ELF-1 (cell line): ENCODE measurements at places on chromosomes 5 and 9.

DNA sequence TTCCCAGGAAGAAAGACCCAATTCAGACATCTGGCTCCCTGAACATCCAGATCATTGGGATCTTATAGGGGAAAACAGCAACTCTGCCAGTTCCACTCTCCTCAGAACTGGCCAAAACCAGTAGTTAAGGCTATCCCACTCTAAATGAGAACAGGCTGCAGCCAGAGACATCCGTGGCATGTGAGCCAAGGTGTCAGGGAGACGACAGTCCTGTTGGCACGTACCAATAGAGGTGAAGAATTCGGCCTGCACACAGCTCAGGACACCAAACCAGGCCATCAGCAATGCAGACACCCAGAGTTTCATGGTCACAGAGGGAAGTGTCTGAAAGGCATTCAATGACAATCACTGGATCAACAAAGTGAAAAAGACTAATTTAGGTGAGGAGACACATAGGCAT, 9.3 kb downstream of the P4HA2 start:
- no peak for DNase-seq

- DNase-seq = no peak
These were observed 274.1 kb downstream of the PLK2 start for GRCh38 chr5:58185801-58186200.

DNA sequence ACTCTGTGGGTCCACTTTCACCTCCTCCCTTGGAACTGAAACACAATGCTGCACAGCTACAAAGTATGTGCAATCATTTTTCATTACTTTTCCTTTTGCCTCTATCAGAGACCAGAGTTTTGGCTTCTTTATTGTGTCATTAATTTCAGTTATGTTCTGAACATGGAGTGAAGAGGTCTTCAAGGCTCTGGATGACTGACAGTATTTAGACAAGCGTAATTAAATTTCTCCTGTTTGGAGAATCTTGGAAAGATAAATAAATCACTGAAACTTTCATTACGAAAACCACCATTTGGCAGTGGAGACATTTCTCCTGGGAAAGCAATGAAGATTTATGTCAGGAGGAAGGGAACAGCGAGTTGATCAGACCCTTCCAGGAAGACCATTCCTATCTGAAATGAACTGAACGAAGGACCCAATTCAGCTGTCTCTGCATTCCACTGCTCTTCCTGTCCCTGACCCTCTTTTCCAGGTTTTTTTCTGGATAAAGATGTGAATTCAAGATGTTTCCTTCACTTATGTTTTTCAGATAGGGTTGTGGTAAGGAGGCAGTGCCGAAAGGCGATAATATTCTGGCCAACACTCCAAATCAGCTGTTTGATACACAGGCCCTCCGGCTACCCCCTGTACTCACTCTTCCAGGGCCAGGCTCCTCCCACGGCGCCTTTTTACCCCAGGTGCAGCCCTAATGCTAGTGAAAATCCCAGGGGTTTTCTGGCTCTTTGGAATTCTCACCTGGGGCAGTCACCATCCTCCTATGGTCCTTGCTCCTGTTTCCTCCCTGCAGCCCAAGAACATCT, 77.2 kb upstream of the OSMR start:
- no peak for DNase-seq

GRCh38 chr5:173222466-173222865, 12.5 kb downstream of the NKX2-5 start:
- DNase-seq = no peak

GRCh38 chr9:88580961-88581360, 46.0 kb downstream of the NXNL2 start:
- DNase-seq = no peak

DNA sequence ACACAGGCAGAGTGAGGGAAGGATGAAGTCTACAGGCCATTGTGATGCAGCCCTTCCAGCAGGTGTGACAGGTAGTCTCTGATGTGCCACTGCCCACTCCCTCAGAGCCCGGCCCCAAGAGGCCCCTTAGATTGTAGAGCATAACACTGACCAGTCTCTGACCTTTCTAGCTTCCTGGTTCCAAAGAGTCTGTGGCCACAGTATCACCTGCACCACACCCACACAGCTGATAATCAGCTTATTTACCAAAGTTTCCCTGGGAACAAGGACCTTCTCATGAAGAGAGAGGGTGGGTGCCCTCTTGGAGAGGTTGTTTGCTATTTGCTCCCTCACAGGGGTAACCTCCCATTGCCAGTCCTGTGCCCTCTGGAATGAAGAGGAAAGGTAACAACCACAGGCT, 11.0 kb upstream of the ACER2 start:
- no peak for DNase-seq

DNA sequence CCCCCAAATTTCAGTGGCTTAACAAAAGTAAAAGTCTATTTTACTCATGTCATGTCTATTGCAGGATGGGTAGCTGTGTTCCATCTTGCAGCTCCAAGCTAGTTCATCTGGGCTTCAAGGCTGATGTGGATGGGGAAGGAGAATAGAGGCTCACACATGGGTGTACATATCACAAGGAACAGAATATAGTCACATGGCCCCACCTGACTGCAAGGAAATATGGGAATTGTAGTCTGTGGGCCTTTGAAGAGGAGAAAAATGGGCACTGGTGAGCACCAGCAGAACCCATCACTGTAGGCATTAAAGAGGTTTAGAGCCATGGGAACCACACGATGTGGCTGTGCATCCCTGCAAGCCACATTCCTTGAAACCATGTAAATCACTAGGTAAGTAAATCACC, 17.9 kb upstream of the TRIO start:
- no peak for DNase-seq

DNA sequence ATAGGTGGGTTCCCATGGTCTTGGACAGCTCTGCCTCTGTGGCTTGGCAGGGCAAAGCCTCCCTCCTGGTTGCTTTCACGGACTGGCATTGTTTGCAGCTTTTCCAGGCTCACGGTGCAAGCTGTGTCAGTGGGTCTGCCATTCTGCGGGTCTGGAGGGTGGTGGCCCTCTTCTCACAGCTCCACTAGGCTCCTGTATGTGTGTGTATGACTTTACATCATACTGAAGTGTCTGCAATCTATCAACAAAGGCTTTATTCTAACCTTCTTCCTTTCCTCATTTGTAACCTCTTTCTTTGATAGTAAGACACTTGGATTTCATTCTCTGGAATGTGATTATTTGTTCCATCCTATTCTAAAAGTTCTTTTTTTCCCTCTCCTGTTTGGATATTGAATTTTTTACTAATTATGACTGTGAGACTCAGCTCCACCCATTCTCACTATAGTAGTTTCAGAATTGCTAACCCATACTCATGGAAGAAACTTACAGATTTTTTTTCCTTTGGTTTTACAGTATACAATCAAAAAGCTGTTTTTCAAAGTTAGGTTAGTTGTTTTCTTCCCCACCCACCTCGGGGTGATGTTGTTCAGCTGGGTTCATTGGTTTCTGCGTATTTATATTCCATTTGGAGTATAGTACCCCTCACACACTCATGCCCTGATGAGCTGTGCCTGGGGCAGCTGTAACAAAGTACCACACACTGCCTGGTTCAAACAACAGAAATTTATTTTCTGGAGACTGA, 144.6 kb upstream of the OTULINL start:
- no peak for DNase-seq

DNA sequence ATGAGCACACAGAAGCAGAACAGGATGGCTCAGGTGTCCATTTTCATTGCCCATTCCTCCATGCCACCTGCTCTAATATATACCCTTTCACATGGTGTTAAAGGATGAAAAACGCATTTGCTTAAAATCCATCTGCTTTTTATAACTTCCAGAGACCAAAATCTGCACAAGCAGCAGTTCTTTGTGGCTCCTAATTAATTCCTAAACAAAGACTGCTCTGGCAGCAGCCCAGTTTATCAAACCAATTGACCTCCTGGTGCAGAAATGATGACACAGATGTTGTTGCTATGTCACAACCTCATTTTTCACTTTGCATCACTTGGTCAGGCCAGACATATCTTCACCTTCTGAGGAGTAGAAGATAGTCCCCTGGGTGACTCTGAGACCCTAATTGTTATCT, 141.2 kb downstream of the ASTN2 start:
- DNase-seq = no peak

- DNase-seq = no peak
These were observed 148.6 kb upstream of the GAS1 start for GRCh38 chr9:87095951-87096350.

- no peak for DNase-seq
These were observed 14.6 kb downstream of the PAPPA start for GRCh38 chr9:116168231-116168630.

GRCh38 chr5:24643880-24644279, 898 bp downstream of the CDH10 start:
- DNase-seq = no peak

DNA sequence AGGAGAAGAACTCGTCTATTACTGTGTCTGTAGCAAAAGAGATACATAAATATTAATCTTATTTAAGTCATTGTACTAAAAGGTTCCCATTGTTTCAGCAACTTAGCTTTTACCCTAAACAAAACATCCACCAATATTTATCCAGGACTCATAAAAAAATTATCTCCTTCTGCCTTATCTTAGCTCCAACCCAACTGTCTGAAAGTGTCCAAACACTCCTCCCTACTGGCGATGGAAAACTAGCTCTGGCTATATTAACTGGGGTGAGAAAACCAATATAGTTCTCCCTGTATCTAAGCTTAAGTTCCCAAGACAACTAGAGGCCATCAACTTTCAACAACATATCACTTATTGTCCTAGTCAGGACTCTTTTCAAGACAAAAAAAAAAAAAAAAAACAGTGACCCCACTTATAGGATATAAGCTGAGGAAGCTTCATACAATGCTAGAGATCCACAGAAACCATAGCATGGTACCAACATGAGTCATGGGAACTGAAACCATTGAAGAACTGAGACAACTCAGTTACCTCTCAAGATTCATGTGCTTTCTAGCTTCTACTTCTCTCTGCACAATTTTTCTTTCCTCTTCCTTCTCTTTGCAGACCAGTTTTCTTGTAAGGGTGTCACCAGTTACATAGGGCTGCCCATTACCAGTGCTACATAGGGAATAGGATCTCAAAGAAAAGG, 150.7 kb upstream of the RASA1 start:
- DNase-seq = no peak

DNA sequence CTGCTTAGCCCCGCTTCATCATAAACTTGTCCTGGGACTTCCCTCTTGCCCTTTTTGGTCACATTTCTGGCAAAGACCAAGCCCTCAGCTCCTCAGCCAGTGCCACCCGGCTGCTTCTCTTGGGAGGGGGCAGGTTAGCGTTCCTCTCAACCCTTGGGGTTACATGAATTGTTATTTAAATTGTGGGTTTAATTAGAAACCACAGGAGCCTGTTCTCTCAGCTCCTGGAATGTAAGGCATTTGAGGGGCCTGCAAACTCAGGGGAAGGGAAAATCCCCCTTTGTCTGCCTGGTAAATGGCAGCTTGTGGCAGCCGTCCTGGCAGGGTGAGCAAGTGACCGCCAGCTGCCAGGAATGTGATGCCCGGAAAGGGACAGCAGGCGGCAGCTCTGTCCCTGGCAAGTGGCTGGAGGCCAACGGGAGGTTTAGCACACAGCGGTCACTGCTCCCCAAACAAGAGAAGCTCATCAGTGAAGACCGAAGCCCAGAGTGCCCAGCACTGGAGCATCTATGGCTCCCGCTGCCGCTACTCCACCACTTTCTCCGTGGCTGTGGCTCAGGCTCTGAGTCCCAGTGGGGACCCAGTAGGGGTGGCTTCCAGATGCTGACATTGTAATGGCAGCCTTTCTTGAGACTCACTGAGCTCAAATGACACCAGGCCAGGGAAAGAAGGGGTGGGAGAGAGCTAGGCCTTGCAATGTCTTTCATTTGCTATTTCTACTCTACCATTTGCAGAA, 51.7 kb downstream of the SHB start:
- DNase-seq = peak; percentile 98

DNA sequence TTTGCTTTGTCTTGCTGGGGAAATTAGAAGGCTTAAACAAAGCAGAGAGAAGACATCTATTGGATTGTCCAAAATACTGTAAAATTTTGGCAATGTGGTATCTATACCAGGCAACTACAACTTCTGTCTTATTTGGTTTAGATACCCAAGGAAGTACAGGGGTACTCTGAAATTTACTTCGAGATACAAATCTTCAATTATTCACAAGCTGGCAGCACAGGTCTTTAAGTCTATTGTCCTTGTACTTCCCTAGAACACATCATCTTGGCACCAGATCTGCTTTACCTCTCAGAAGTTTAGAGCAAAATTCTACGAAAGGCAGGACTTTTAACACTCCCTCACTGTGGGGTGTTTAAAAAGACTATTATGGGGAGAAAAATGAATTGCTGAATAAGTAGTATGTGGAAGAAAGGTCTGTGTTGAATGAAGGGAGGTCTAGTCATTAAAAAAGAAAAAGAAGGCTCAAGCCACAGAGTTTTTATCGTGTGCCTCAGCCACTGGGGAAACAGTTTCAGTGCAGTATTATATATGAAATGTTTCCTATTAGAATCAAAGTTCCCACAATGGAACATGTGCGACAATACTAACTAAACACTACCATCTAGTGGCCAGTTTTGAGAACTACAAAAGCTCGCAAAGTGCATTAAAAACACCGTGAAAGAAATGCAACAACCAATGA, 93.7 kb downstream of the PDE4D start:
- DNase-seq = peak; percentile 34

DNA sequence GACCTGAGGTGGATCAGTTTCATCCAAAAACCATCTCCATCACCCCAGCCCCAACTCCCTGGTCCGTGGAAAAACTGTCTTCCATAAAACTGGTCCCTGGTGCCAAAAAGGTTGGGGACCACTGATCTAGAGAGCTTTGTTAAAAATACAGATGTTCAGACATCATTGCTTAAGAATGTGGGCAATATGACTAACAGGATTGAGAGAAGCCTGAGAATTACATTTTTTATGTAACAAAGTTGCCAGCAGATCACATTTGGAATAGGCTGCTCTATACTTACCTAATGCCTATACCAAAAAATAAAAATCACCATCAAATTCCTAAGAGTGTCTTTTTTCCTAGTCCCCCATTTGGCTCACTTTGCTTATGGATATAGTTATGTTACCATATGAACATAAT, 143.3 kb downstream of the RAPGEF6 start:
- no peak for DNase-seq

- peak; percentile 79 for DNase-seq
These were observed 8.6 kb downstream of the RUFY1 start for GRCh38 chr5:179558932-179559283.

DNA sequence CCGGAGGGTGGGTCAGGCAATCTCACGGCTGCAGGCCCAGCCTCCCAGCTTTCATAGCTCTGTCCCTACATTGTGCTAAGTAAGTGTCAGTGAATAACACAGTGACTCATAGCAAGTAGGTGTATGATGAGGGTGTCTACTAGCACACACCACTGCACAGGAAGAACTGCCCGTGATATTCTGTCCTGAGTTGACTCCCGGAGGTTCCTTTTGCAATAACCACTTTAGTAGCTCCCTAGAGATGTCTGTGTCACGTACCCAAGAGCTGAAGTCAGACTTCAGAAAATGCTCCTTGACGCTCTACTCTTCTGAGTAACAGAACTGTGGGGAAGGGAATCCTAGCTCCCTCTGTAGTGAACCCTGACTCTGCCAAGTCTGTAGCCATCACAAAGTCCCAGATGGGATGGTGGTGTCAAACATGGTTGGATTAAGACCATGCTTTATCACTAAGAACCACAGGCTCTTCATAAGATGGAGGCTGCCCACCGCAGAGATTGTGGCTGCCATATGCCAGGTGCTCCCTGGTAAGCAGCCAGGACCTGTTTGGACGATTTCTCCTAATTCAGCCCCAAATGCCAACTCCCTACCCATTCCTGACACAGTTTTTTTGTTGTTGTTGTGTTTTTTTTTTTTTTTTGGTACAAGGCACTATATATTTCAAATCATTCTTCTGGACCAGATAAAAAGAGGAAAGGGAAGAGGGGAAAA, 352.6 kb upstream of the PANK3 start:
- no peak for DNase-seq

- DNase-seq = no peak
These were observed 276.3 kb downstream of the COX7C start for GRCh38 chr5:86894056-86894455.
